ENCODE measurements at places on chromosomes 7 and 10.

DNA sequence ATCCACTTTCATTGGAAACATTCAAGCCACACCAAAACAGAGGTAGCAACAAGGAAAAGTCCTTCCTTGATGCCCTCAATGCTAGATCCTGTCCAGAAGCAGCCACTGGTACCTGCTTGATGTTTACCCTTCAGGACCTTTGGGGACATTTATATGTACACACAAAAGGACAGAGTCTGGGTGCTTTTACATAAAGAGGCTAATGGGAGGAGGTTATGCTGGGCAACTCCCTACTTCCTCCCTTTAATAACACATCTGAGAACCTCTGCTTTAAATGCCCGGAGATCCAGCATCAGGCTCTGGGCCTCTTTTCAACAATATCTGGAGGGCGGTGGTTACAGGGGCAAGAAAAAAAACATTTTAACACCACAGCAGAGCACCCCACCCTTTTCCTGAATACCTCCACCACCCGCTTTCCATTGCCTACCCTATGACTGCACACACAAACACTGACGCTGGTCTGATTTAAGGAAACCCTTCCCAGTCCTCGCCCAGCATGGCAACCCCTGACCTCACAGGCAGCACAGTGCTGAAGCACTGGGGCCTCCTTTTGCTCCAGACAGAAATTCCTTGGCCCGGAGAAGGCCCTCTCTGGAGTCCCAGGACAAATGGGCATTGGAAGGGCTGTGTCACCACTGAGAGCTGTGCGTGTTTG, 39.3 kb upstream of the DUSP5 start:
- no peak for DNase-seq

- no peak for DNase-seq
These were observed 13.6 kb upstream of the C10orf120 start for GRCh38 chr10:122713091-122713885.

- no peak for DNase-seq
These were observed 8.4 kb downstream of the MINDY4 start for GRCh38 chr7:30779574-30779973.

- peak; percentile 13 for DNase-seq
These were observed 103.8 kb upstream of the CCNY start for GRCh38 chr10:35232527-35232926.

Data from NCI-H524 (cell line).